ENCODE measurements at places on chromosomes 4 and X. TPM values are rescaled to one million over a fixed set of nuclear protein-coding genes. Genes with fewer than 3 reads are reported as not detected.

DNA sequence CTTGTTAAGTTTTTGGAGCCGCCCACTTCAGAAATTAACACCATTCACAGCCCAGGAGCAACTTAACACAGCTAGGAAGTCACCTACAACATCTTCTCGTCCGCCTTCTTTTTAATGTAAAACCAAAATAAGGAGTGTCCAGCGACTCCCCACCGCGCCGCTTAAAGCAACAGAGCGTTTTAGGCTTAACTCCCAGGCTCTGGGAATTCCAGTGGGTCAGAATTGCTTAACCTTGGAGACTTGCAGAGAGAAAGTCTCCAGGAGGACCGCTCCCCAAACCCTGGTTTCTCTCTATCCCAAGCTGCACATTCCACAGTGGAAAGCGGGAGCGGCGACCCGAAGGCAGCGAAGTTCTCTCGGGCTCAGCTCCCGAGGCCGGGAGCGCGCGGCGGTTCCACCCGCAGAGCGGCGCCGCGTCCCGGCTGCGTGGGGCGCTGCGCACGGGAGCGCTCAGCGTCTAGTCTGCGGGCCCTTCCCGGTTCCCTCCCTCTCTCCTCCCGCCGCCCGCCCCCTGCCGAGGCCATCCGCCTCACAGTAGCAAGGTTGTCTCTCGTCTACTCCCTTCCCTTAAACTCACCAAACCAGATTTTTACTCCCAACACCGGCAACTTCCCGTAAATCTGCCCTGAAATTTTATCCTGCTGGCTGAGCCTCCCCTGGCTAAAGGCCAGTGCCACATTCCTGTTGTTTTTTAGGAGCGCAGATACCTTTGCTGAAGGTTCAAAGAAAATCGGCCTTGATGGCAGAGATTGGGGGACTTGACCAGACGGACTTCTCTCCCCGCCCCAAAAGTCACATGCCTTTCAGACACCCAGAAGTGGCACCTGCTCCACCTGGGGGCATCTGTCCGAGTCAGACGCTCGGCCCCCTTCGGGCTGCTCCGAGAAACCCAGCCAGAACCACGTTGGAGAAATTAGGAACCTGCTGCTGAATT lies at the start of gene RBM47:
Gene RBM47 (minus strand): TSS at position 464 of the 934 bp plus-strand sequence. CDS start 190,971 bp downstream, outside the sequence.
- peak; percentile 86 for DNase-seq

- no peak for DNase-seq
These were observed 265.1 kb downstream of the SLC39A8 start for GRCh38 chr4:102080184-102080583.

DNA sequence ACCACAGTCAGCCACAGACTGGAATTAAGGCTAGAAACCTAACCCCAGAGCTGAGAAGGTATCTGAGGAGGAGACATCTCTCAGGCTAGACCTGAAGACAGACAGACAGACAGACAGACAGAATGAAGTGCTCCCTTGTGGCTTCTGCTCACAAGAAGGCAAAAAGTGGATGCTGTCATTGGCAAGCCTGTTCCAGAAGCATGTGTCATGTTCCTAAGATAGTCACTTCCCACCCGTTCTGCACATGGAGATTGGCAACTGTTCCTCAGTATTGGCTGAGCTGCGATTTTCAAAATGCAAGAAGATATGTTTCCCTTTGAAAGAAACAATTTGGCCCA lies 166.4 kb downstream of the NSUN7 start:
- no peak for DNase-seq

GRCh38 chr4:6749340-6750171 lies 33.0 kb upstream of the KIAA0232 start:
- peak; percentile 76 for DNase-seq

- no peak for DNase-seq
These were observed 1033.0 kb upstream of the INTU start for GRCh38 chr4:126599746-126600145.

Gene MAGEA12
- total RNA-seq, result 0.23 TPM

Gene BEND2
- not detected for total RNA-seq

Gene MAGEB1
- total RNA-seq, result not detected

All from PC-3 (cell line).